T-cell (primary cell): ENCODE measurements at places on chromosomes 1 and 21. TPM values are rescaled to one million over a fixed set of nuclear protein-coding genes. Genes with fewer than 3 reads are reported as not detected.

DNA sequence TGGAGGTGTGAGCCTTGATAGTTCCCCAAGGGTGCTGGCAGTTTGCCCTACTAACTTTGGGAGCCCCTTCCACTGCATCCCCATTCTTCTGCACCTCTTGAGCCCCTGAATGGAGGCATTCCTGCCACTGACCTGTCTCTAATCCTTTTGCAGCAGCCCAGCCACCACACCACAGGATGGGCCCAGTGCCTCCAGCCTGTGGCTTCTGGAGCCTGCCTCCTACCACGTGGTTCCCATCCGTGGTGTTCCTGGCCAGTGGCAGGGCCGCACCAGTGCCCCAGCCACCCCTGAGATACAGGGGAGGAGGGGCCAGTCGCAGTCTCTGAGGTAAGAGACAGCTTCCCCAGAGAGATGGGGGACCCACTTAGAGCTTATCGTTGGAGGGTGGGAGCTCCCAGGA is 14.4 kb downstream of the INAVA start:
- no peak for DNase-seq

Gene PRAMEF1
- total RNA-seq, result not detected

Gene FCRL6
- 43.3 TPM for total RNA-seq

GRCh38 chr1:177307771-177308170 is 137.0 kb downstream of the BRINP2 start:
- no peak for DNase-seq

GRCh38 chr1:152546704-152547103 is 19.9 kb downstream of the LCE3E start:
- DNase-seq, result no peak

DNA sequence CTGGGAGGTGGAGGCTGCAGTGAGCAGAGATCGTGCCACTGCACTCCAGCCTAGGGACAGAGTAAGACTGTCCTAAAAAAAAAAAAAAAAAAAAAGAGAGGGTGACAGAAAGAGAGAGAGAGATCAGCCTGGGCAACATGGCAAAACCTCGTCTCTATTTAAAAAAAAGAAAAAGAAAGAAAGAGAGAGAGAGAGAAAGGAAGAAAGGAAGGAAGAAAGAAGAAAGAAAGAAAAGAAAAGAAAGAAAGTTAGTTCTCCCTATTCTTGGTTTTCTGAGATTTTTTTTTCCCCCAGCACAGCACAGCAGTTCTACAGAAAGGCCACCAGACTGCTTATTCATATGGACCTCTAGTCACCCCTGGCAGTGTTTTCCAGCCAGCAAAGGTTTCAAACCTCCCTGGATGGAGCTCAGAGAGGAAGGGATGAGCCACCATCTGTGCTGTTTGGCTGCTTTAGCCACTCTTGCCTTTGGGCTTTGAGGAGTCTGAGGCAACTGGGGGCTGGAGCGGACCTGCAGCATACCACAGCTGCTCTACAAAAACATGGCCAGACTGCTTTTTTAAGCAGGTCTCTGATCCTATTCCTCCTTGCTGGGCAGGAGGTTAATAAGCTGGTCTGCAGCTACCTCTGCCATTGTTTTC is 10.6 kb downstream of the S100A6 start:
- no peak for DNase-seq

- no peak for DNase-seq
Observed at GRCh38 chr1:227182012-227182411, 136.3 kb downstream of the CDC42BPA start.

Gene PLEKHN1
- total RNA-seq, result 8.0 TPM

Gene DRAXIN
- total RNA-seq, result 2.0 TPM

DNA sequence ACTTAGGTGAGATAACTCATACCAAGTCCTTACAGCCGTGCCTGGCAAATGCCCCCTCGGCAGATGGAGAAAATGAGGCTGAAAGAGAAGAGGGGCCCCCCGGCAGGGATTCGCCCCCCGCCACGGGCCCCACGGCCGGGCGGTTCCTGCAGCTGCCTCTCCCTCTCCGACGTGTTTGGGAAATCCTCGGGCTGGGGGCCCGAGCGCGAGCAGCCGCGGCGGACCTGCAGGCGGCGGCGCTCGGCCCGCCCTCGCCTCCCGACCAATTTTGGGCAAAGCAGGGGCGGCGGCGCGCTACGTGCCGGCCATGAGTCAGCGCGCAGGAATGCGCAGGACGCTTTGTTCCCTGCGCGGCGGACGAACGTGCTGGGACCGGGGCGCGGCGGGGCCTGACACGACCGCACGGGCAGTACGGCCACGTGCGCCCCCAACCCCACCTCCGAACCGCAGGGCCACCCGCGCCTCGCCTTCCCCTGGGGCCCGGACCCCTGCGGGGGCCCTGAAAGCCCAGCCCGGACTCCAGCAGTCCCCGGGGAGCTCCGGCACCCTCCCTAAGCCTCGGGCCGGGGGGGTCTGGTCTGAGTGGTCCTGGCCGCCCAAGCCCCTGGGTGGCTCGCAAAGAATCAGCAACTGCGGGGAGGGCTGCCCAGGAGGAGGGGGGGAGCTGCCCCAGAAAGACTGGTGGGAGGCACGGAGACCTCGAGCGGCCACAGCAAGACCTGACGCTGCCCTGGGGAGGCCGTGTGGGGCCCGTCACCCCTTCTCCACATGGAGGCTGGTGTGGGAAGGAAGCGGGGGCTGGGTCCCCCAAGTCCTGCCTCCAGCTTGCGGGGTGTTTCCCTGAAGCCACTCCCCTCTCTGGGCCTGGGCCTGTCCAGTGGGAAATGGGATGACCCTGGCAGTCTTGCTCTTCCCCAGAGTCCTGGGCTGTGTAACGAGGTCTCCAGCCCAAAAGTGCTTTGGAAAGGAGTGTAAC is 11.9 kb upstream of the EDN2 start:
- no peak for DNase-seq

- DNase-seq, result no peak
Observed at GRCh38 chr1:7393136-7393535, 378.0 kb upstream of the VAMP3 start.

GRCh38 chr1:94296018-94296417 is 58.6 kb upstream of the ARHGAP29 start:
- no peak for DNase-seq

DNA sequence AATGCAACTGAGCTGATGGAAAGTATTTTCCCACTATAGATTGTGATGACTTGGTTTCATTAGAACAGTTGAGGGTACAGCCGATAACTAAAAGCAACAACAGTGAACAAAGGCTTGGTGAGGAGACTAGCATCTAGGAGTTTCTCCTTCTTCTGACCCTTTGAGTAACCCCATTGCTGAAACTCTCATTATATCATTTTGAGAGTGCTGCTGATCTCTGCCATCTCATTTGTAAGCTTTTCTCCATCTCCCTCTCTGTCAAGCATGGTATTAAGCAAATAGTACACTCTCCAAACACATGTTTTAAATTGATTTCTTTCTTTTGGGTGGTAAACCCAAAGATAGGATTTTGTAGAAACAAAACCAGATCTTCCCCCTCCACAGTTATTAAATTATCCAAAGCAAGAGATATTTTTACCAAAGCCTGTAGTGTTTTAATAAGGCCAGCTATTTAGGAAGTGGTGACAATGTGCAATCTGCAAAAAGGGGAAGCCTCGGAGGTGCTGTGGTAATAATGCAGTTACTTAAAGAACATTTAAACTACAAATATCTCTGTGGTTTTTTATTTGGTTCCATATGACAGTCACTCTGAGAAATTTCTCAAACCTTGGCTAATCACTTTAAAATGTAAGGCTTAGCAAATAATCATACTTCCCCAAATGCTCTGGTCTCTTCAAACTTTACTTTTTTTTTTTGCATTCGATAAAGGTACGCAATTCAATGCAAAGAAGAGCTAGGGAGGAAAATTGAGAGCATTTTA is 287.5 kb downstream of the HLX start:
- no peak for DNase-seq

DNA sequence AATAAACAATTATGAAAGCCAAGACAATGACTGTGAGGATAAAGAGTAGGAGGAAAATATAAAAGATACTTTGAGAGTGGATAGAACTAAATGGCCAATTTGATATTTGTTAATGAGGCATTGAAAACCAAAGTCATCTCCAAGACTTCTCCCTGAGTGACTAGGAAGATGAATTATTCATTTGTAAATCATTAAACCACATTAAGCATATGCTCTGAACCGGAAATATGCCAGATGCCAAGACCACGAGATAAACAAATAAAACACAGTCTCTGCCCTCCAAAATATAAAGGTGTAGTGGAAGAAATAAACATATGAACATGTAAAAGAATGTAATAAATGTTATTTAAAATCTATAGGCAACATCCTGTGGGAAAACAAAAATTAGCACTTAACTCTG is 78.8 kb downstream of the MRPL39 start:
- DNase-seq, result no peak

DNA sequence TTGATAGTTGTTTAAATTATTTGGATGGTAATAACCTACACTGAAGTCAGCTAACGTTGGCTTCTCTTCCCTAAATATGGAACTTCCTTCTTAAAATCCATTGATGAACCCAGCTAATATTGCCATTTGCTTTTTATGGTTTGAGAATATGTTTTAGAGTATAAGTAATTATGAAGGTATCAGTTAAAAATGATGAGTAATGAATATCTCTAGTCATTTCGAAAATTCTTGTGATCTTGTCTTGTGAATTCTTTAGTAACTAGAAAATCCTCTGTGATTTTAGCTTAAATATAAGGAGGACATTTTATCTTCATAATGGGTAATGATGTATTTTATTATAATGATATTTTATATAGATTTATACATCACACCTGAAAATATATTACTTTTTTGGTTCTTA is 50.5 kb downstream of the ADGRL2 start:
- no peak for DNase-seq

DNA sequence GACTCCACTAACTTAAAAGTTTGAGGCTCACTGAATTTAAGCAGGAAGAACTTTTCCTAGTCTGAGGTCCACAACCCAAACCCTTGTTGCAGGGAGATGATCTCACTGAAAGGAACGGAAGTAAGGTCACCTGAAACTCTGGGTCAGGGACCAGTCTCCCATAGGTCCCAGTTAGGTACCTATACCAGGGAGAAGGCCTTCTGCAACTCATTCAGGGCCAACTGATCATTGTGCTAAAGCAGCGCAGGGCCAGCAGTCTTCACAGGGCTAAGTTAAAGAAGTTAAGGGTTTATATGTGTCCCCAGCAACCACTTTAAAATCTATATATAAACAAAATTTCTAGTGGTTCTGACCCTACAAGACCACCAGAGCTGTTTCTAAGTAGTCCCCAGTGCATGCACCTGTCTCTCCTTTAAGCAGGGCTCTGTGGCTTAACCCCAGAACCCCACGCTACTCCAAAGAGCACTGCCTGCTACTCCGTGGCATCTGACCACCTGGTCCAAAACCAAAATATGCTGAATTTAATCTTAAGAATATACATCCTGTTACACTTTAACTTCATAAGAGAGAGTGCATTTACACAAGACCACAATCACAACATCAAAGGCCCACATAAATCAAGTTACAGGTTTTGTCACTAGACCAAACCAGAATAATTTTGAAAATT is 2.8 kb downstream of the SRSF10 start:
- DNase-seq, result no peak

GRCh38 chr1:3275471-3276340 is 178.8 kb upstream of the ARHGEF16 start:
- DNase-seq, result no peak

- DNase-seq, result no peak
Observed at GRCh38 chr1:116739371-116740012, 14.7 kb upstream of the CD2 start.

GRCh38 chr1:45669859-45670655 is 16.3 kb downstream of the GPBP1L1 start:
- DNase-seq, result no peak

Gene NID1
- 0.50 TPM for total RNA-seq

- DNase-seq, result no peak
Observed at GRCh38 chr1:176617881-176618280, 154.9 kb downstream of the PAPPA2 start.

DNA sequence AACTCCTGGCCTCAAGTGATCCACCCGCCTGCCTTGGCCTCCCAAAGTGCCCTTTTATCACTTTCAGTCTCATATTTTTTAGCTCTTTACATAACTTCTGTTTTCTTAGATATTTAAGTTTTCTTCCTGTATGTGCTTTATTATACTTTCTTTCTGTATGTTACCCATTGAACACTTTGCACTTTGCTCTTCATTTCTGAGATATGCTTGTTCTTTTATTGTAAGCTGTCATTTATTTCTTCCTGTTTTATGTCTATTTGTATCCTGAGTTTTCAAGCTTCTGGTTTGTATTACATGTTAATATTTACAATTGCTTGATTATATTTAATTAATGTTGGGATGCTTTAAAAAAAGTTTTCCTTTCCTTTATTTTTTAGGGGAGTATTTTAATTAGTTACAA is 35.7 kb downstream of the ZSCAN20 start:
- no peak for DNase-seq

- DNase-seq, result no peak
Observed at GRCh38 chr1:61269602-61270001, 187.2 kb downstream of the NFIA start.

GRCh38 chr1:41726899-41727748 is 191.6 kb downstream of the HIVEP3 start:
- no peak for DNase-seq

- DNase-seq, result peak; percentile 2
Observed at GRCh38 chr1:41240781-41241353, 1.2 kb downstream of the SCMH1 start.

DNA sequence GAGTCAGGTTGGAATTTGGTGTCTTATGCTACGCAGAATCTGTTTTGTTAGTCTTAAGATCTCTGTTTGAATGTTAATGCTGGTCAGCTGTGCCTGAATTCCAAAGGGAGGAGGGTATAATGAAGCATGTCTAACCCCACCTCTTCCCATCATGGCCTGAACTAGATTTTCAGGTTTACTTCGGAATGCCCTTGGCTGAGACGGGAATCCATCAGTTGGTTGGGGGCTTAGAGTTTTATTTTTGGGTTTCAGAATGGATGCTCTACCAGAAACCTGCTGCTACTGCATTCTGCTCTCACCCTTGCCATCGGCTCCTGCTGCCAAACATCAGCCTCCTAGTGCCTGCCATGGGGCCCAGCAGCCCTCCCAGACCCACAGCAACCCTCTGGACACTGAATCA is 24.1 kb upstream of the ETV3 start:
- no peak for DNase-seq

- DNase-seq, result no peak
Observed at GRCh38 chr1:62391369-62391971, 45.4 kb upstream of the USP1 start.

DNA sequence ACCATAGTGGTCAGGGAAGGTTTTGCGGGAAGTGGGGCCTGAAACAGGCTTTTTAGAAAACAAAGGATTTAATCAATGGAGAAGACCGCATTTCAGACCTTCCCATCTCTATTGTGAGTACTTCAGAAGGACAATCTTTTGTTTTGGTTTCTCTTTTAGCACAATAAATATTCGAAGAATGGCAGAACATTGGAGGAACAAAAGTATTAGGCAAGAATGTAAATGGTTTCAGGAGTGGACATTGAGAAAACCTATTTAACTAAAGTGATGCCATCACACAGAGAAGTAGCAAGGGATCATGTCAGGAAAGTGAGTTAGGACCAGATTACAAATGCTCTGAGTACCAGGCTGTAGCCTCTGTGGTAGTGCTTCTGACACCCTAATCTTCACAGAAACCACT is 26.8 kb upstream of the UBE2U start:
- DNase-seq, result no peak

- DNase-seq, result no peak
Observed at GRCh38 chr1:107009281-107009680, 47.2 kb upstream of the PRMT6 start.

- DNase-seq, result no peak
Observed at GRCh38 chr1:32816676-32817158, 441 bp downstream of the YARS1 start.
